Activated T-cell treated with anti-CD3 and anti-CD28 coated beads for 4 hours (primary cell): ENCODE measurements at places on chromosomes 5 and 9.

DNA sequence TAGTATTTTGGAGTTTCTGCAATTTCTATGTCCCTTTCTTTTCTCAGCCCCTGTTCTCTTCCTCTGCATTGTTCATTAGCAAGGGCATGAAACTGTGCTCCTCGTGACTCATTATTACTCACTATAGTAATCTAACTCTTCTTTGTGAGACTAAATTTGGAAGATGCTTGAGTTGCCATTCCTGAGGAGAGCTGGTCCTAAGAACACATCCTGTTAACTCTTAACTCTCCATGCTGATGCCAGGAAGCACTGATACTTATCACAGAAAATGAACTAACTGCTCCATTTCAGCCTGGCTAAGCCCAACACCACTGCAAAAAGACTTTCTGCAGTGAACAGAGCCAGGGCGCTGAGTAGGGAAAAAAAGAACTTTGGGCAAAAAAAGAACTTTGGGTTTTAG, 10.6 kb upstream of the CSNK1A1 start:
- no peak for DNase-seq

- DNase-seq = no peak
Measured at GRCh38 chr9:113364951-113365350, 11.8 kb downstream of the HDHD3 start.

DNA sequence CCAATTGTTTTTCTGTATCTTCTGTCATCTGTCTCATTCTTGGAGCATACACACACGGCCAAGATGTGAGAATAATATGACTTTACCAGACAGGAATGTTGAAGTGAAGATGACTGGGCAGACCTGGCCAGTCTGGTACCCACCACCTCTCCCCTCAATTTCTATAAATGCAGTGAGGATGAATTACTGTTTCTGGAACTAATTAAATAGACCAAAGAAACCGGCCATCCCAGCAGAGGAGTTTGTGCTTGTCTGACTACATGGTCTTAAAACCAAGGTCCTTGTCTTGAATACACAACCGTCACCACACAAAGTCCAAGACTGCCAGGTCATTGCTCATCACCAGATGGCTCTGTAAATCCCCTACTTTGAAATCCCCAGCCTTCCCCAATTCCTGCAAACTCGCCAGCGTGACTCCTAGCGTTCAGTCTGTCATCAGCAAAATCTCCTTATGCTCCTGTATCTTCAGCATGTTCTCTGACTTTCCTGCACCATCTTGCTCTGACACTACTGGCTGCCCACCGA, 147.2 kb downstream of the PDE4D start:
- no peak for DNase-seq

DNA sequence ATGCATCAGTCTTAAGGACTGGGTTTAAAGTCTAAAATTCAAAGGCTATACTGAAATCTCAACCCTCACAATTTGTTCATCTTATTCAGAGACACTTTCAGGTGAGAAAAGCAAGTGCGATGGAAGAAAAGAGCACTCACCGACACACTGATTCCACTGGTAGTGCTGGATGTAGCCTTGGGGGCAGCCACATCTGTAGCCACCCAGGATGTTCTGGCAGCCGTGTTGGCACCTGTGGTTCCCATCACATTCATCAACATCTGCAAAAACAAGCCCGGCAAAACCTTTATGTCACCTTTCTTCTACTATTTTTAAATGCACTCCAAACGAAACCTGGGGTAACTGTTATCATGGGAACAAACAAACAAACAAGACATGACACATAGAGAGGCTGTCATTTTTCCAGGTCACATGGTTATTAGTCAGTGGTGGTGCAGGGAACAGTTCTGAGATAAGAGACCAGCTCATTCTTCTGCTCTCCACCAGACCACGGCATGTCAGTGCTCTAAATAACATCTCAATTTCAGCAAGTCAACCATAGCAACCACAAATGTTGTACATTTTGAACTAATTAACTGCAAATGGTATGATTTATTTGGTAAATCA, 188.4 kb downstream of the SLC12A2 start:
- no peak for DNase-seq

GRCh38 chr5:110623874-110624273, 102.6 kb downstream of the TMEM232 start:
- no peak for DNase-seq

- no peak for DNase-seq
Measured at GRCh38 chr9:134585746-134586706, 55.6 kb upstream of the COL5A1 start.

DNA sequence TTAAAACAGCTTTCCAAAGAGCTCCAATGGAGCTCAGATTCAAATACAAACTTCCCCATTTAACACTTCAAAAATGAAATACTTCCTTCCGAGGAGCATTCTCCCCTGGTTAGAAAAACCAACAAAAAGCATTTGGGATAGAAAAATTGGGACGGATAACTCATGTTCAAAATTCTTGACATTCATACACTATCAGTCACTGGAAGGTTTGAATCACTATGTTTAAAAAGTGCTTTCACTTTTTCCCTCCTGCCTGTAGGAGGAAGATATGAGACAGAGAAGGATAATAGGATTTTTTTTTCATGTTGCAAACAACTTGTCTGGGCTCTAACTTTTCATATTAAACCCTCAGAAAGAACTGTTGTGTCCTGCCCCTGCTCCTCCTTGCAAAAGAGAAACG, 412.0 kb downstream of the ACTL7B start:
- DNase-seq = no peak

- DNase-seq = no peak
Measured at GRCh38 chr5:157718519-157718918, 12.7 kb upstream of the THG1L start.

DNA sequence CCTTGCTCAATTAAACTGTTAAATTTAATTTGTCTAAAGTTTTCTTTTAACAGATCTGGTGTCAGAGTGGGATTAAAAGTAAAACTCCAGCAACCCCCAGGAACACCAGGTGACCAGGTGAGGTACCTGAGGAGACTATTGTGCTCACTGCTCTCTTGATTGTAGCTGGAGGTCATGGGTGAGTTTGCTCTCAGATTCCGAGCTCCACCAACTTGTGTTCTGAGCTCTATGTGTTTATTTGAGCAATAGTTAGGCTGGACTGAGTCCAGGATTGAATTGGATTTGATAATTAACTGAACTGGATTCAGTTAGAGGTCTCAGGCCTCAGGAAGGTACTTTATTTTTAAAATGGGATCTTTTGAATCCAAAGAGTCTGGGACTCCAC, 17.9 kb upstream of the SCGB3A2 start:
- DNase-seq = no peak
